Left kidney (tissue), 8 donors: ENCODE measurements at places on chromosomes 2 and 18. TPM values are rescaled to one million over a fixed set of nuclear protein-coding genes. Genes with fewer than 3 reads are reported as not detected.

DNA sequence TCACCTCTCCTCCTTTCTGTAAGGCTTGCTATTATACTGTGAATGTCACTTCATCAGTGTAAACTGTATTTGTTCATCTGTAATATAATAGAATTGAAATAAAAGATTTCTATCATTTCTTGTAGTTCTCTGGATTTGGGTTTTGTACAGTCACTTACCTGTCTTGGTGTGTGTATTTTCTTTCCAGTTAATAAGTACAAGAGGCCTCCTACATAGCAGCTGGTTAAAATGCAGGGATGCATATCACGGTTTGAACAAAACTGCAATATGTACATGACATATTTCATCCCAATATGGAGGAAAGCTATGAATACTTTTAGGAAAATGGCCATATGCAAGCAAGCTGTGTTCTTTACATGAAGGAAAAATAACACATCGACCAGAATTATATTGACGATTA, 5.4 kb upstream of the STAT1 start:
- no peak for DNase-seq

DNA sequence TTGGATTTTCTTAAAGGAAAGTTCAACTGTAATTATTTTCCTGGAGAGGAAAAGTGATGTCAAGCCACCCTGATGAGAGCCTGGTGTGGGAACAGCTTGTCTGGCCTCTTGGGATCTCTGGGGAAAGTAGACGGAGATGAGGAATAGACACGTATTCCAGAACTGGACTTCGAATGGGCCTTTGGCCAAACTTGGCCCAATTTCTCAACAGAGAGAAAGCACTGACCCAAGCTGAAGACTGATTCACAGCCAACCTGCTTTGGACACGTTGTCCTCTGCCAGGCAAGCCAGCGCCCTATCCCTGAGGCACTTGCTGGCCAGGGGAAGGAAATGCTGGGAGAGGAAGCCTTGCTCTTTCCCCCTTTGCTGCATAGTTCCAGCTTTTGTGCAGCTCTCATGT, 70.8 kb upstream of the CTAGE1 start:
- no peak for DNase-seq

The C1GALT1C1L gene
- polyA plus RNA-seq, result 4.1 TPM

DNA sequence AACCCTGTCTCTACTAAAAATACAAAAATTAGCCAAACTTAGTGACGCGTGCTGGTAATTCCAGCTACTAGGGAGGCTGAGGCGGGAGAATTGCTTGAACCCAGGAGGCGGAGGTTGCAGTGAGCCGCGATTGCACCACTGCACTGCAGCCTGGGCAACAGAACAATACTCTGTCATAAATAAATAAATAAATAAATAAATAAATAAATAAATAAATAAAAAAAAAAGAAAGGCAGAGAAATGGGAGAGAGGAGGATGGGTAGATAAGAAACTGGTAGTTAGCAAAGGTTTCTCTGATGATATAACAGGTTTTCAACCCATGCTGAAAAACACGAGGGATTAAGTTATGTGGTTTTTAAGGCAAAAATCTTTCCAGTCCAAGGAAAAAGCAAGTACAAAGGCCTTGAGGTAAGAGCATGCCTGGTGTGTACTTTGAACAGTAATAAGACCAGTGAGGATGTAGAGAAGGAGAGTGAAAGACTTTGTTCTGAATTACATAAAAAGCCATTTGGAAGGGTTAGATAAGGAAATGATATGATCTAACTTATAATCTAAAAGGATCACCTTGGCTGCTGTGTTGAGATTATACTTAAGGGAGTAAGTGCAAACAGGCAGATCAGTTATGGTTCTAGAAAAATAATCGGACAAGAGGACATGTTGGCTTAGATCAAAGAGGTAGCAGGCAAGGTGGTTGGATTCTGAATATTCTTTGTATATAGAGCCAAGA, 159.3 kb downstream of the PTH2R start:
- no peak for DNase-seq
